ENCODE measurements at places on chromosomes 13 and 19.

- DNase-seq, result no peak
These were observed 358.1 kb downstream of the ENOX1 start for GRCh38 chr13:43428545-43429296.

GRCh38 chr19:18074192-18074591, 12.5 kb downstream of the IL12RB1 start:
- no peak for DNase-seq

DNA sequence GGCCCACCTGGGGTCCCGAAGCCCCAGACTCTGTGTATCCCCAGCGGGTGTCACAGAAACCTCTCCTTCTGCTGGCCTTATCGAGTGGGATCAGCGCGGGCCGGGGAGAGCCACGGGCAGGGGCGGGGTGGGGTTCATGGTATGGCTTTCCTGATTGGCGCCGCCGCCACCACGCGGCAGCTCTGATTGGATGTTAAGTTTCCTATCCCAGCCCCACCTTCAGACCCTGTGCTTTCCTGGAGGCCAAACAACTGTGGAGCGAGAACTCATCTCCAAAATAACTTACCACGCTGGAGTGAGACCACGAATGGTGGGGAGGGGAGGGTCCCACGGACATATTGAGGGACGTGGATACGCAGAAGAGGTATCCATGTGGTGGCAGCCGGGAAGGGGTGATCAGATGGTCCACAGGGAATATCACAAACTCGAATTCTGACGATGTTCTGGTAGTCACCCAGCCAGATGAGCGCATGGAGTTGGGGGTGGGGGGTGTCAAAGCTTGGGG, 1.0 kb upstream of the ICAM5 start:
- DNase-seq, result no peak

DNA sequence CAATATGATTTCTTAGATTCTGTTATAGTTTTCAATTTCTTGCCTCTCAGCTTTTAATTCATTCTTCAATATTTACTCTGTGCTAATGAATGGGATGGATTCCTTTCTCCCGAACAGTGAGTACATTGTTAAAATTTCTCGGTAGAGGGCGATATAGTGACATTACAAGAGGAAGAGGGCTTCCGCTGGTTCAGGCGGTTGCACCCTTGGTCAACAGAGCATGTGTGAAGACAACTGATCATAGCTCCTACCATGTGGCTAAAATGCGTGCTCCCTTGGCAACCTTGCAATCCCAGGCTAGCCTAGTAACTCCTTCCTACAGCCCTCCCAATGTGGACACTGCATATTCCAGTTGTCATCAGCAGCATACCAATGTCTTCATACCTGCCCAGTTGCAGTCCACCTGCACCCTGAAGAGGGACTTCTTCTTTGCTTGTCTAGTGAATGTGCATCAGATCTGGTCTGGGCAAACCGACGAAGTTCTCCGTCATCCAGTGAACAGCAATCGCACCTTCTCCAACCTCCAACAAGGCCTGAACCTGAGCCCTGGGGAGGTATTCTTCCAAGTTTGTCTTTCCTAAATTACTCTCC, 653.0 kb upstream of the GPC6 start:
- DNase-seq, result no peak

- DNase-seq, result no peak
These were observed 14.7 kb downstream of the C13orf46 start for GRCh38 chr13:113959198-113959597.

GRCh38 chr19:58474997-58475713, 997 bp upstream of the ZNF446 start:
- DNase-seq, result no peak

- DNase-seq, result no peak
These were observed 31.8 kb downstream of the RAB20 start for GRCh38 chr13:110529522-110530311.

GRCh38 chr13:78650717-78651083, 8.3 kb downstream of the OBI1 start:
- DNase-seq, result no peak

DNA sequence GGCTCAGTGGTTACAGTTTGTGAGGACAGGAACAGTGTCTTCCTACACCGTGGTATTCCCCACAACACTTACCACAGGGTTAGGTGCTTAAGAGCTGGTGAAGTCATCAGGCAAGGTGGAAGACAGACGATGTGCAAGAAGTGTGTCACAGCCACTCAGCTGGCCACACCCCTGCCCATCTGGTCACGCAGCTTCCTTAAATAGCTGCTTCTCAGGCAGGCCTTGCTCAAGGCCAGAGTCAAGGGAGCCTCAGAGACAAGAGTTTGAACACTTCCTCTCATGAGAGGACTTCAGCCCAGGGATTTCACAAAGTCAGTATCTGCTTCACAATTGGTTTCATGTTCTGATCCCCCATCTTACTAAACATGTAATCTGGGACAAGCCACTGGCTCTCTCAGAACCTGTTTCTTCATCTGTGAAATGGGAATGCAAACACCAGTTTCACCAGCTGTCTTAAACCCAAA, 80.3 kb upstream of the FRY start:
- no peak for DNase-seq

GRCh38 chr13:44385401-44385800, 11.8 kb downstream of the SERP2 start:
- DNase-seq, result no peak

DNA sequence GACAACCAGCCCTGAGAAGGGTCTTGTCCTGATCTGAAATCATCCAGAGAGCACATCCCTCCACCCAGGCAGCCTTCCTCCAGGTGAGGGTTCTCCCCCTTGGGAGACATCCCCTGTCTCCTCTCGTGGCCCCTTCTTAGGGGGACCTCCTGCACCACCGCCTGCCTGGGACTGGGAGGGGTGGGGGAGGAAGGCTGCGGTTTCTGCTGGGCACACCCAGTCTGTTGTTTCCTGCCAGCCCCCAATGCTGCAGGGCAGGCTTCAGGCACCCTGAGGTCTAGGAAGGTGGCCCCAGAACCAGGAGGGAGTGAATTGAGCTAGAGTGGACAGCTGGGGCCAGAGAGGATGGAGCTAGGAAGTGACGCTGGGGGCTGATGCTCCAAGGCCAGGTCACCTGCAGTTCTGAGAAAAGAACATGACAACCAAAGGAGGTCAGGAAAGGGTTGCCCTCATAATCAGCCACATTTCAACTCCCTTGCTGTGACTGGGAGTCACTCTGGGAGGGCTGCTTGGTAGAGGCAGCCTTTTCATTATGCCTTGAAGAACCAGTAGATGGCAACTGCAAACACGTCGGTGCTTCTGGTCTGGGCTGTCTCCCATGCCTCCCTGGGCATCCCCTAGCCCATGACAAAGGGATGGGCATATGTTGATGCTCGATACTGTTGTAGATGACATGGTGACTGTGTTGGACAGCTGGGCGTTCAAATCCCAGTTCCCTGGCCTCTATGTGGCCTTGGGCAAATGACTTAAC, 1.4 kb downstream of the ARHGEF18 start:
- no peak for DNase-seq

GRCh38 chr13:90171649-90172048, 1175.8 kb upstream of the MIR17HG start:
- DNase-seq, result no peak

GRCh38 chr13:94286581-94286980, 192.9 kb downstream of the DCT start:
- no peak for DNase-seq

Data from activated gamma-delta T cell treated with anti-CD3 and anti-CD28 coated beads, Interleukin-2, amount 50 U/mL, for 16 hours (primary cell).